ENCODE measurements at places on chromosomes 4 and X.

GRCh38 chr4:113007151-113007550 lies 42.3 kb upstream of the ANK2 start:
- DNase-seq = no peak

DNA sequence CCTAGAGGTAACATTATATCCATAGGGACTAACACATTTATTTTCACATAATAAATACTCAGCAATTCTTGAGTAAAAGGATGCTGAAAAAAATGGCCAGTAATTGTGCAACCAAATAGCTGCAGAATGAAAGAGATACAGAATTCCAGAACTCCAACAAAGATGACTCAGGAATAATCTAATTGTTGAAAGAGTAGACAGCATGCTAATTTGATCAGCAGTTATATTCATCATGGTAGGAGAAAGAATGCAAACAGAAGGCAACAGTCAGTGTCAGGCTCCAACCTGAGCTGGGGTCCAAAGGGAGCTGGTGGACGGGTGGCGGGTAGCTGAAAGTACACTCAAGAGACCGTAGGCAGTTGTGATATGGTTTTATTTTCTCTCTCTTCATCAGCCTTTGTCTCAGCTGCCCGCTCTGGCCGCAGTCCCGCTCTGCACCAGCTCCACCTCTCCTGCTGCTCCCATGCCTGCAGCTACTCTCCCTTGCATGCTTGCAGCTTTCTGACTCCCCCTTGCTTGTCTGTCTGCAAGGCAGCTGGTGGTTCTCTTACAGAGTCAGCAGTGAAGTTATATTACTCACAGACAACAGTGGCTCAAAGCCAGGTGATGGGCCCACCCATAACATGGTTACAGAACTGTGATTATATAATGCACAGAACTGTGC lies 1150.1 kb downstream of the STIM2 start:
- DNase-seq = peak; percentile 22

- DNase-seq = peak; percentile 41
Measured at GRCh38 chrX:114344756-114345349, 239.0 kb upstream of the HTR2C start.

DNA sequence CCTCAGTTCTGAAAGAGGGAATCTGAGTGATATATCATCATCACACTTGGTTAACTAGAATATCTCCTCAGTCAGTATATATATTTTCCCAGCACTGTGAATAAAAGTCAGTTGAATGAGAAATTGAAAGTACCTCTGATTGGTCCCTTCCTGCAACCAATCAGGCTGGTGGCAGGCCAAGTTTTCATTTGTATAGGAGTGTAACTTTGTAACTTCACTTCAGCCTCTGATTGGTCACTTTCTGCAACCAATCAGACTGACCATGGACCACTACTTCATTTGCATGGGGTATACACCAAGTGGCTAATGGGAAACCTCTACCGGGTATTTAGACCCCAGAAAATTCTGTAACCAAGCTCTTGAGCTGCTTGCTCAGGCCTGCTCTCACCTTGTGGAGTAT lies 2.0 kb upstream of the PGK1 start:
- DNase-seq = no peak

DNA sequence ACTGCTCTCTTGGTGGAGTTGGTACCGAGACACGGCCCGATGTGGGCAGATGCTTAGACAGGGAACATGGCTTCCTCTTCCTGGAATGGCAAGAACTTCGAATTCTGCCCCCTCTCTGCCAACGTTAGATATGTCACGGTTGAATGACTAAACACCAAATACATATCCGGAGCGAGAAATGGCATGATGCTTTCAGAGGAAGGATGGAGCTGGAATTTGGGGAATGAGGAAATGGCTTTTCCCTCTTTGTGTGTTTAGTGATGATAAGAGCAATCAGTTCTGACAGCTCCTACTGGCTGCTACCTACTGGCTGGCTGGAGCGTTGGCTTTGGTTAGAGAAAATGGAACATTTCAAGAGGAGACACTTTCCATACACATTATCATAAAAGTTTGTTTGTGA lies 140.0 kb downstream of the DHRSX start:
- peak; percentile 23 for DNase-seq

DNA sequence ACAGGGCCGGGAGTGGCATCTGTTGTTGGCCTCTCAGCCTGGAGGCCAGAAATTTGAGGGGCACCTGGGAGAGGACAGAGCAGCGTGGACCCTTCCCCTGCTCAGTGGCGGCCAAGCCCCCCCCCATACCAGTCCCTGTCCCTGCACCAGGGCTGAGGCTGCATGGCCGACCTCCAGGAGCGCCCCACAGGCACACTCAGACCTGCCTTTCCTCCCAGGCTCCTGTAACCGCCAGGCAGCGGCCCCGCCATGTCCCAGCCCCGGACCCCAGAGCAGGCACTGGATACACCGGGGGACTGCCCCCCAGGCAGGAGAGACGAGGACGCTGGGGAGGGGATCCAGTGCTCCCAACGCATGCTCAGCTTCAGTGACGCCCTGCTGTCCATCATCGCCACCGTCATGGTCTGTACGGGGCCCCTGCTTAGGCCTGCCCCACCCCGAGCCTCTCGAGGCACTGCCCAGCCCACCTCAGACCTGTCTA lies 15.3 kb downstream of the TMEM175 start:
- DNase-seq = no peak

DNA sequence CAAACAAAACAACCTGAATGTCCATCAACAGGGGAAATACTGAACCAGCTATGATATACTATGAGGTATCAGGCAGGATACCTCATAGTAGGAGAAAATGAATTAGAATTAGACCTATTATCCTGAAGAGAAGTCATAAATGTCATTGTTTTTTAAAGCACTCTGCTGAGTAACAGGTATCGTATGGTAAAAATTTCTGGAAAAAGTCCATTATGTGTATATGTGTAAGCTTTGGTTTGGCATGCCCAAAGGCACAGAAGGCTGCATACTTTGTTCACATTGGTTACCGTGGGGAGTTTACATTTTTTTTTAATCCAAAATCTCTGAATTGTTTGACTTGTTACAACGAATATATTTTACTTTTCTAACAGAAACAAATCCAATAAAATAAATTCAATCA lies 70.5 kb downstream of the RPS3A start:
- peak; percentile 49 for DNase-seq

DNA sequence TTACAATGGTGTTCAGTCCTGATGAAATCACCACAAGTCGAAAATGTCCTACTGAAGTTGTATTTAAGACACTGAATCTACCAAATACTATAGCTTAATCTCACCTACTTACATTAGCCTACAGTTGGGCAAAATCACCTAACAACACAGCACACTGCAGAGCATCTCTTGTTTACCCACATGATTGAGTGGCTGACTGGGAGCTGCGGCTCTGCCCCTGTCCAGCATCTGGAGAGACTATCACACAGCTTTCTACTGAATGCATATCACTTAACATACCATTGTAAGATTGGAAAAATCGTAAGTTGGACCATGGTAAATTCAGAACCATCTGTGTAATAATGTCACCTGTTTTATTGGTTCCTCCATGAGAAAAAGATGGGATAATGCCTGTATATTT lies 1083.2 kb upstream of the PCDH7 start:
- DNase-seq = no peak

DNA sequence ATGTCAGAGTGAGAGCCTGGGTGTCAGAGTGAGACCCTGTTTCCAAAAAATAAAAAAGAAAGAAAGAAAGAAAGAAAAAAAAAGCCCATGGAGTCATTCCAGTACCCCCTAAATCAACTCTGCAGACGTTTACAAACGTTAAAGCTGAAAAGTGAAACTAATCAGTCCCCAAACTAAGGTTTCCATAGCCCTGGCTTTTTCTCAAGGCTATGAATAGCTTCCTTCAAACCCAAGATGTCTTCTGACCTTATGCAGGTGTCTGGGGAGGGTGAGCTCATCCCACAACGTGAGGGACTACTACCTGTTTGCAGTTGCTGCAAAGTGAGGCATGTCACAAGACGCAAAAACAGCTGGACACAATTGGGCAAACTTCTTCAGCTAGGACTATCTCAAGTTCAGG lies 144.0 kb downstream of the SH3KBP1 start:
- no peak for DNase-seq

DNA sequence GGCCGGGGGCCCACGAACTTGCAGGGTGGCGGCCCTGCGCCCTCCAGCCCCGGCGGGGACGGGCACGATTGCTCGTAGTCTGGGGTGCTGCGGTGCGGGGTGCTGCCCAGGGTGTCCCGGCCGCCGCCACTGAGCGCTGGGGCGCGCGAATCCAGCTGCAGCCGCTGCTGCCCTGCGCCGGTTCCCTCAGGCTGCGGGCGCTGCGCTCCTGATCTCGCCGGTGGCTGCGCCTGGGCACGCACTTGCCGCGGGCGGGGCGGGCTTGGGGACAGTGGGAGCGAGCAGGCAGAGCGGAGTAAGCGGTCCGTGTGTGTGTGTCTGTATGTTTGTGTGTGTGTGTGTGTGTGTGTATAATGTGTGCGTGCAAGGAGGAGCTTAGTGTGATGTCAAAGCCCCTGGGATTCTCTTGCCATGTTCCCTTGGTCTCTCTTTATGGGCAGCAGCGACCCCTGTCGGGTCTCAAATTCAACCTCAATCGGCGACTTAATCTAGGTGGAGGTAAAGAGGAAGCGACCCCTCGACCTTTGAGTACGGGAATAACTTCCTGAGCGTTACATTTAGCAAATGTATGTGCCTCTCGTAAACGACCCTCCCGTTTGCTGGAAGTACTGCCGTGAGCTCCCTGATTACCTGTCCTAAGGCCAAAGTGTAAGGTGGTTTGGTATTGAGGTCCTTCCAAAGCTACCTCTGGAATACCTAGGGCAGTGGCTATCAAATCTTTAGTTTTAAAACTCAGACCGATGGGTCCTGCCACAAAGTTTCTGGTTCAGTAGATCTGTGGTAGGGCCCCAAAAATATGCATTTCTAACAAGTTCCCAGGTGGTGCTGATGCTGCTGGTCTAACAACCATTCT lies at the start of gene RNF150:
TSS of gene RNF150 (minus strand) at position 324 of the 853 bp plus-strand sequence.
- peak; percentile 83 for DNase-seq

- no peak for DNase-seq
Measured at GRCh38 chr4:118927974-118928373, 39.3 kb downstream of the SYNPO2 start.

DNA sequence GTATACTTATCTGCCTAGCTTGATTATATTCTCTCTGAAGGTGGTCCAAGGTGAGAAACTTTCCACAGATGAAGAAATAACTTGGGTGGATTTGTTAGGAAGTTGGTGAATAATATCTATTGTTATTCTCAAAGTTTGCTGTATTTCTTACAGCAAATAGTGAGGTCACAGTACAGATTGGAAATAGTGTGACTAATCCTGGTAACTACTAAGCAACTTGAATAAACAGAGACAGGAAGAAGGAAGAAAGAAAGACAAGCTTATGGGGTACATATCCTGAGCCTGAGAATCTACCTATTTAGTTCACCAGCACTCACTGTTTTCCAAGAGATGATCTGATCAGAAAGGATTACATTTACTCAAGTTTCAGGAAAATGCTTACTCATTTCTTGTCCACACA lies 1416.1 kb downstream of the RPA4 start:
- no peak for DNase-seq

- peak; percentile 87 for DNase-seq
Measured at GRCh38 chr4:128606173-128606572, 203.3 kb upstream of the JADE1 start.

- DNase-seq = no peak
Measured at GRCh38 chr4:177266506-177266905, 43.2 kb upstream of the NEIL3 start.

- DNase-seq = peak; percentile 53
Measured at GRCh38 chrX:45986081-45986480, 559.1 kb downstream of the ZNF674 start.

GRCh38 chrX:152958047-152958446 lies 35.9 kb downstream of the PNMA5 start:
- no peak for DNase-seq

GRCh38 chrX:49003696-49004095 lies 1.6 kb upstream of the GRIPAP1 start:
- DNase-seq = peak; percentile 11

DNA sequence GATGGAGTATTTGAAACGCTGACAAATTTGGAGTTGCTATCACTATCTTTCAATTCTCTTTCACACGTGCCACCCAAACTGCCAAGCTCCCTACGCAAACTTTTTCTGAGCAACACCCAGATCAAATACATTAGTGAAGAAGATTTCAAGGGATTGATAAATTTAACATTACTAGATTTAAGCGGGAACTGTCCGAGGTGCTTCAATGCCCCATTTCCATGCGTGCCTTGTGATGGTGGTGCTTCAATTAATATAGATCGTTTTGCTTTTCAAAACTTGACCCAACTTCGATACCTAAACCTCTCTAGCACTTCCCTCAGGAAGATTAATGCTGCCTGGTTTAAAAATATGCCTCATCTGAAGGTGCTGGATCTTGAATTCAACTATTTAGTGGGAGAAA lies 13.2 kb downstream of the TLR8 start:
- DNase-seq = no peak

- peak; percentile 59 for DNase-seq
Measured at GRCh38 chrX:118530219-118530911, 34.8 kb downstream of the DOCK11 start.

DNA sequence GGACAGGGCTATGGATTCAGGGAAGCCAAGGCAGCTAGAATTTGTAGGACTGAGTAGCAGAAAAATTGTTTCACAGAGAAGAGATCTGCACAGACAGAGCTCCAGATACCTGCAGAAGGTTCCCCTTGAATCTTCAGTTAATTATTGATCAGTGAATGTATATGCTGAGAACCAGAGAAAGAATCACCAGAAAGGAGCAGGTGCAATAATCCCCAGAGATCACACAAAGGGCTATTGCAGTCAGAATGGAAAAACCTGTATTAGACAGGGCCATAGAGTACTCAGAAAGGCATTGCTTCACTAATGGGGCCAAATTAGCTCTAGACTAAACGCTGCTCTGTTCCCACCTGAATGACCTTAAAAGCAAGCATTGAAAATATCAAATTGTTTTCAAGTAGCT lies 35.5 kb upstream of the SMAD1 start:
- DNase-seq = no peak

DNA sequence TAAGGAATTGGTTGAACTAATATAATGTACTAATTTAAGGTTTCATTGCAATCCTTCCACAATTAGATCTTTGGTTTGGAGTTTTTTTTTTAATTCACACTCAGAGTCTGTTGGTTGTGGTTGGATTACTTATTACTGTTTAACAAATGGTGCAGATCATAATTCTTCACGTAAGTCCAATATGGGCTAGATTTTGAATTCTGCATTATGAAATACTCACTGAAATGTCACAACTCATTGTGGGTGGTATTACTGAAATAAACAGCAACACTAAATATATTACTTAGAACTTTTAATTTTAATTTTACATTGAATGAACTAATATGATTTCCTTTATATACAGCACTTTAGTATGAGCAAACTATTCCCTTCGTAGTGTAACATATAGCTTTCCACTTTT lies 94.2 kb upstream of the MYOZ2 start:
- no peak for DNase-seq

- no peak for DNase-seq
Measured at GRCh38 chr4:165384186-165384585, 5.4 kb downstream of the CPE start.

GRCh38 chr4:186622788-186623464 lies 67.6 kb upstream of the MTNR1A start:
- DNase-seq = peak; percentile 89

Measured in iris pigment epithelial cell (primary cell).